ENCODE measurements at places on chromosomes 13 and 19.
A peak's percentile ranks its signal among the peaks of the same experiment; 100 is the strongest.

DNA sequence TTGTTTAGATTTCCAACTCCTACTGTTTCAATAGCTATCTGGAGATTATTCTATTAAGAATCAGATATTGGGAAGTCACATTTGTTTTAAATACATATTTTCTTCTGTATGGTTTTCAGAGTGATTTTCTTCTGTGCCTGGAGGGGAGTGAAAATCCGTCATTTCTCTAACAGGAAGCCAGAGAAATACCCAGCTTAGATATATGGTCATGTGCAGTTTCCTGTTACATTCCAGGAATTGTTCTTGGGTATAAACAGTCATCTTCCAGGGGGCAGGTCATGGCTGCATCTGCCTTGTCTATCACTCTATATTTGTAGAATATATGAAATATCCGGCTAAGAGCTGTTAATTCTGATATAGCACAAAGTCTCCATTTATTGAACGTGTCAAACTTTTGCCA, 77.5 kb upstream of the MIR17HG start:
- DNase-seq: no peak

GRCh38 chr19:12750851-12751250, 740 bp upstream of the BEST2 start:
- DNase-seq: no peak

DNA sequence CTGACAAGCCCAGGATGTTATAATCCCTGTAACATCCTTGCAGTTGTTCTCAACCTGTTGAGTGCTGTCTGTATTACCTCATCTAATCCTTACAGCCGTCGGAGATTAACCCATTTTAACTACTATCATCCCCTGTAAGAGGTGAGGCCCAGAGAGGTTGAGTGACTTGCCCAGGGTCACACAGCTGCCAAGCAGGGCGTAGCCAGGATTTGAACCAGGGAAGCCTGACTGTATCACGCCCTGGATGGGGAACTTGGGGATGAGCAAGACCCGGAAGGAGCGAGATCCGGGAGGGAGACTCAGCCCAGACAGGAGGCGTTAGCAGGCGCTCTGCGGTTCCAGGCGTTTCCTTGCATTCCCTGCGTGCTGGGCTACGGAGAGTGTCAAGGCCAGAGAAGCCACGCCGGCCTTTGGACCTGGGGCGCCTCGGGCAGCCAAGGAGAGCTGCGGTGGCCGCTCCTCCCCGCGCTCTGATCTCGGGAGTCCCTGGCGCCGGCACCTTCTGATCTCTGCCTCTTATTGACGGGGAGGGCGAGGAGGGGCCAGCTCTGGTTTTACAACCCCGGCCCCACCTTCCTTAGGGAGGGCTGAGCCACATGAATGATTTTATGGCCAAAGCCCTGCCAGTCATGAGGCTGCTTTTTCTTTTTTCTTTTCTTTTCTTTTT, 6.2 kb downstream of the SULT2B1 start:
- DNase-seq: peak; percentile 82

GRCh38 chr13:60837806-60838205, 440.8 kb downstream of the TDRD3 start:
- no peak for DNase-seq

DNA sequence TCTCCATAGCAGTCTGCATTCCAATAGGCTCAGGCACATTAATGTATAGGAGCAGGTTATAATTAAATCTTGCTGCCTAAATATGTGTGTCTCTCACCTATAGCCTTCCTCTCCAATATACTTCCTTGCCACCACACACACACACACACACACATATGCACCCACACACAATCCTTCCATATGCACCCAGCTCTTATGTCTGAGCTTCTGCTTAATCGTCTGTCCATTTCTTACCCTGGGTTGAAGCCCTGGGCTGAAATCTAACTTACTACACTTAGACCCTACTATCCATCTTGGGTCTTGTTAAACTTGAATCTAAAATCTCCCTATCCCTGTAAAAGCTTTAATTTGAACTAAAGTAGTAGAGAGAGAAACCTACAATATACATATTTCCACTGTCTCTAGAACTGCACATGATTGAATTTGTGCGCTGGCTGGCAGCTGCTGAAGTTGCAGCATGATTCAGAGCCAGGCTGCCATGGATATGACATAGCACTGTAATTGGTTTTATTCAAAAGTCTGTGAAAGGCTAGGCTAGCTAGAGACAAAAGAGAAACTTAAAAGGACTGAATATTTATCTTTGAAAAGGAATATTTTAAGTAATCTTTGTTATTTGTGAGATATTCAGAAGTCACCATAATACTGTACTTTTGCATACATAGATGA, 25.7 kb upstream of the FREM2 start:
- DNase-seq: no peak

- DNase-seq: no peak
Observed at GRCh38 chr13:90352763-90353162, 994.7 kb upstream of the MIR17HG start.

- no peak for DNase-seq
Observed at GRCh38 chr13:46662690-46663089, 109.7 kb downstream of the LRCH1 start.

GRCh38 chr19:24033963-24034342, 53.0 kb upstream of the ZNF254 start:
- peak; percentile 61 for DNase-seq

GRCh38 chr13:93226623-93227279, at the start of gene GPC6:
TSS of gene GPC6 (plus strand) at chr13:93226807.
- no peak for DNase-seq

GRCh38 chr13:110524541-110525257, 36.8 kb downstream of the RAB20 start:
- DNase-seq: peak; percentile 39

DNA sequence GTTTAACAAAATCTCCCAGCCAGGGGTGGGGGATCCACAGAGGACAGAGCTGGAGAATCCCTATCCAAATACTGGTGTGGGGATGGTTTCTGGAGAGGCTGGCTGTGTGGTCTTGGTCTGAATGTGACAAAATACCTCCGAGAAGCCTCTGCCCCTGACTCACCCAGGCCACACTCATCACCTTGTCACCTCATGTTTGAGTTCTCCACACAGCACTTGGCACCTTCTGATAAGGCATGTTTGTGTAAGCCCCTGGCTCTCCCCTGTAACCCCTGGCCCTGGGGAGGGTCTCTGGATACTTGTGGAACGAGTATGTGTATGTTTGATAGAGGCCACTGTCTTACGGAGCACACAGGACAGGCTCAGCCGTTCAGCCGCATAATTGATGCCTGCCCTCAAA, 14.7 kb downstream of the TECR start:
- DNase-seq: no peak

GRCh38 chr19:45852145-45852750, 10.7 kb downstream of the SYMPK start:
- DNase-seq: no peak

DNA sequence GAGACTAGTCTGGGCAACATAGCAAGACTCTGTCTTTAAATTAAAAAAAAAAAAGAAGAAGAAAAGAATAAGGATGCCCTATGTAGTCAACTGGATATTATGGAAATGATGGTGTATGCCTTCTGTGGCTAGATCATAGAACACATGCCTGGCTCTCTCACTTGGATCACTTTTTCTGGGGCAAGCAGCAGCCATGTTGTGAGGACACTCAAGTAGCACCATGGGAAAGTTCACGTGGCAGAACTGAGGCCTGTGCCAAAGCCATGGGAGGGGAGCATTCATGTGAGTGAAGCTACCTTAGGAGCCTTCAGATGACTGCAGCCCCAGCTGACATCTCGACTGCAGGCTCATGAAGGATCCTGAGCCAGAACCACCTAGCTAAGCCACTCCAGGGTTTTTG, 12.0 kb downstream of the PLAUR start:
- no peak for DNase-seq

GRCh38 chr13:39370554-39370953, 232.4 kb downstream of the LHFPL6 start:
- DNase-seq: no peak

DNA sequence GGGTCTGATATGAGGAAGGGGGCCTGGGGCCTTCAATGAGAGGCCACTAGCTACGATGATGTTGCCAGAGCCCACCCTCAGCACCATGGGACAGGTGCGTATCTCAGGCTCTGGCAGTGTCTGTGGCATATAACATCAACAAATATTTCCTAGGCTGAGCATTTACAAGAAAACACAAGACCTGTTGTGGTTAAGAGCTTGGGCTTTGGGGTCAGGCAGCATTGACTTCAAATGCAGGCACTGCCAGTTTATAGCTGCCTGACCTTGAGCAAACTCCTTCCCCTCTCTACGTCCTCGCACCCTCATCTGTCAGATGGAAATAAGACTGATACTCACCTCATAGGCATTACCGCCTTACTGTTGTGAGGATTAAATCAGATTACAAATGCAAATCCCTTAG, 156.0 kb downstream of the KATNAL1 start:
- DNase-seq: no peak

- no peak for DNase-seq
Observed at GRCh38 chr13:30047154-30047874, 196.9 kb upstream of the UBL3 start.

DNA sequence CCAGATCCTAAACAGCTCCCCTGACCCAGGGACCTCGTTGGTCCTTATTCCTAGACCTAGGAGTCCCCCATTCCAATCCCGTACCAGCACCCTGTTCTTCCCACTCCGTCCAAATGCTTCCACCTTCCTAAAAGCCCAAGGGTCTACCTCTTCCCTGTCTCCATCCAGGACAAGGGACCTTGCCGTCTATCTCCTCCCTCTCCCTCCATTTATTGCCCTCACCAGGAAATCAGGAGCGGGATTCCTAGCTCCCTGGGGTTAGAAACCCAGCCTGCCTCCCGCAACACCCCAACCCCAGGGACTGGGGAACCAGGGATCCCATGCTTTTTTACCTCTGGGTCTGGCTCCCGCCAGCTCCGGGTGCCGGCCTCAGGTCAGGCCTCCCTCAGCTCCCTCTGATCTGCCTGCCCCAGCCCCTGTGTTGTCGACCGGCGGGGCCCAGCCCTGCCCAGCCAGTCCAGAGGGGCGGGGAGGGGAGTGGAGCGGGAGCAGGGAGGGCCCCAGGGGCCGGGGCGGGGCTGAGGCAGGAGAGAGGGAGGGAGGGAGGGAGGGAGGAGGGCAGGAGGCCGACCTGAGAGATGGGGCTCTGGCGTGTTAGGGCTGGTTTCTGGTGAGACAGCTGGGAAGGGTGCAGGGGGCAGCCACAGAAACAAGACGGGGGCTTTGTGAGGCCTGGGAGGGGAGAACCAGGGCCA, at the start of gene B3GNT8:
Gene B3GNT8 (minus strand): TSS at position 423 of the 695 bp plus-strand sequence. CDS start 596 bp downstream, outside the sequence.
- peak; percentile 42 for DNase-seq

DNA sequence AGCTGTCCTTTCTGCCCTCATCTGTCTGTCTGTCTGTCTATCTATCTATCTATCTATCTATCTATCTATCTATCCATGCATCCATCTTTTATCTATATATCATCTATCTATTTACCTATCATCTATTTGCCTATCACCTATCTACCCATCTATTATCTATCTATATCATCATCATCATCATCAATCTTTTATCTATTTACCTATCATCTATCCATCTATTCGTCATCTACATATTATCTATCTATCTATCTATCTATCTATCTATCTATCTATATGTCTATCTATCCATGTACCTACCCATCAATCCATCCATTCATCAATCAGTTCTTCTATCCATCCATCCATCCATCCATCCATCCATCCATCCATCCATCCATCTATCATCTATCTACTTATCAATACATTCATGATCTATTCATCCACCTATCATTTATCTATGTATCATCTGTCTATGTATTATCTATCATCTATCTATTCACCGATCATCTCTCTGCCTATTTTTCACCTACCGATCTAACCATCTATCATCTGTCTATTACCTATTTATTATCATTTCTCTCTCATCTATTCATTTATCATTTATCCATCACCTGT, 49.2 kb upstream of the ADGRE1 start:
- no peak for DNase-seq

- no peak for DNase-seq
Observed at GRCh38 chr13:54636231-54636630, 1607.6 kb downstream of the OLFM4 start.

DNA sequence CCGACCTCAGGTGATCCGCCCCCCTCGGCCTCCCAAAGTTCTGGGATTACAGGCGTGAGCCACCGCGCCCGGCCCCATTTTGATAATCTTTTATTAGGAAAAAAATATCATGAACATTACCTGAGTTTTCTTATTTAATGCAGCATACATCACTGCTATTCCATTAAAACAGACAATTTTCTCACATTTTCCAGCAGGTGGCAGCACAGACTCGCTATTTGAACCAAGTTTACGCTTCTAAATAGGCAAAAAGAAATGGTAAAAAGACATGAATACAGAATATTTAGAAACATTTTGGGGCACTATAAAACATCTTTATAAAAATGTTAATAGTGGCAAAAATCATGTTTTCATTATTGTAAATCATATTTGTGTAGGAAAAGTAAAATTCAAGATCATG, 903.1 kb downstream of the SLITRK6 start:
- peak; percentile 36 for DNase-seq

Measured in inflammatory macrophage (primary cell).